ENCODE measurements at places on chromosomes 13 and 19.

GRCh38 chr13:25295701-25296100 lies 5.7 kb upstream of the NUP58 start:
- DNase-seq, result no peak

- no peak for DNase-seq
These were observed 229.0 kb downstream of the POSTN start for GRCh38 chr13:37369616-37370015.

DNA sequence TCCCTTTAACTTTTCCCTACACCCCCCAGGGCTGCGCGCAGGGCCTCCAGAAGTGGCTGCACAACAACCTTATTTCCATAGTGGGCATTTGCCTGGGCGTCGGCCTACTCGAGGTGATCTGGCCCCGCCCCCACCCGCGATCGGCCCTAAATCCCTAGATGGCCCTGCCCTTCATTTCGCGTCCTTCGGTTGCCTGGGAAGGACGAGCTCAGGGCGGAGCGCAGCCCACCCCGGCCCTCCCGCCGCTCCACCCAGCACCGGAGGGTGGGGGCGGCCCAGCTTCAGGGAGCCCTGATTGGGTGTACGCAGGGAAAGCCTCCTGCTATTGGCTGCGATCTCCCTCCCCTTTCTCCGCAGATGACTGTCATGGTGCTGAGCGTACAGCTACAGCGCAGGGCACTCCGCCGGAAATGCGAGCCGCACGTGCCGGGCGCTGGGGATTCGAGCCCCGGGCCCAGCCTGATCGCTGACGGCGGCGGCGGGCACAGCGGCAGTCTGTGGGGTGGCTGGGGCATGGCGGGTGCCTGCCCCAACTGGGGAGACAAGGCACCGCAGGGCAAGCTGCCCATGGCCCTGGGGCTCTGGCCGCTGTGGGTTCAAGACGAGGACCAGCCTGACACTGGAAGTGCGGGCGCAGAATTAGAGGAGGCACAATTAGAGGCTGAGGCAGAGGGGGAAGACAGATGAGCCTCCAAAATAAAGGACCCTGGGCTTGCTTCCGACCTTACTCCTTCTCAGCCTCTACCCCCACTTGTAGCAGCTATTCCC lies 4.3 kb downstream of the CD37 start:
- no peak for DNase-seq

DNA sequence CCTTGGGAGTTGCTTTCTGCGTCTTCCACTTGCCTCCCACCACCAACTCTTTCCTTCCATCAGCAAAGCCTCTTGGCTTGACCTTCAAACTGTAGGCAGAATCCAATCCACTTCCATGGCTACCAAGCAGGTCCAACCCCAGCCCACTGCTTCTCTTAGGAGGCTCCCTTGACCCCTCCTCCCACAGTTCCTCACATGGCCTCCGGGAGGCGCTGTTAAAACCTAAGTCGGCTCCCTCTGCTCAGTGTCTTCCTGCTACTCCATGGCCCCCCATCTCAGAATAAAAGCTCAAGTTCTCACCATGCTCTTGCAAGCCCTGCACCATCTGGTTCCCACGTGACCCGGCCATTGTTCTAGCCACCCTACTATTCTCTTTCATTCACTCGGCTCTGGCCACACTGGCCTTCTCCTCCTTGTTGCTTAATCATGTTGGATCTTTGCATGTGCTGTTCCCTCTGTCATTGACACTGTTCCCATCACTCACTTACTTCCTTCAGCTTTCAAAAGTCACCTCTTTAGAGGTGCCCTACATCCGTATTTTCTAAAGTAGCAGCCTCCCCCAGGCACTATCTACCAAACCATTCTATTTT lies 7.5 kb downstream of the IZUMO2 start:
- no peak for DNase-seq

DNA sequence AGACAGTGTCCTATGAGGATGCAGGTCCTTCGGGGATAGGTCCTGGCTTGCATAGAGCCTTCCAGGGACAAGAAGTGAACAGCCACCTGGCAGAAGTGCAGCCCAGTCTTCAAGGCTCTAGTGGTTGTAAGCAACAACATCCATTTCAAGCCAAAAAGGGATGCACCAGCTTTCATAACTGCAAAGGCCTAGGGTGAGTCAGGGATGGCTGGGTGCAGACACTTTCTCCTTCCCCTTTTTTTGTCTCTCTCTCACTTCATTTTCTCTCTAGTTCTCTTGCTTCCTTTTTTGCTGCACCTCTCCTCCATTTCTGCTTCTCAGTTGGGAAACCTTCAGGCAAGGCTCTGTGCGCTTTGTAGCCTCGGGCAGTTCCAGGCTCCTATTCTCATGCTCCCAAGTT lies 196.2 kb upstream of the ZNF536 start:
- DNase-seq, result no peak

Measured in hematopoietic multipotent progenitor cell treated with erythropoietin and hydrocortisone succinate and interleukin-3 and kit ligand, for 15 days (in vitro differentiated cells).